ENCODE measurements at places on chromosomes 1 and 21.

DNA sequence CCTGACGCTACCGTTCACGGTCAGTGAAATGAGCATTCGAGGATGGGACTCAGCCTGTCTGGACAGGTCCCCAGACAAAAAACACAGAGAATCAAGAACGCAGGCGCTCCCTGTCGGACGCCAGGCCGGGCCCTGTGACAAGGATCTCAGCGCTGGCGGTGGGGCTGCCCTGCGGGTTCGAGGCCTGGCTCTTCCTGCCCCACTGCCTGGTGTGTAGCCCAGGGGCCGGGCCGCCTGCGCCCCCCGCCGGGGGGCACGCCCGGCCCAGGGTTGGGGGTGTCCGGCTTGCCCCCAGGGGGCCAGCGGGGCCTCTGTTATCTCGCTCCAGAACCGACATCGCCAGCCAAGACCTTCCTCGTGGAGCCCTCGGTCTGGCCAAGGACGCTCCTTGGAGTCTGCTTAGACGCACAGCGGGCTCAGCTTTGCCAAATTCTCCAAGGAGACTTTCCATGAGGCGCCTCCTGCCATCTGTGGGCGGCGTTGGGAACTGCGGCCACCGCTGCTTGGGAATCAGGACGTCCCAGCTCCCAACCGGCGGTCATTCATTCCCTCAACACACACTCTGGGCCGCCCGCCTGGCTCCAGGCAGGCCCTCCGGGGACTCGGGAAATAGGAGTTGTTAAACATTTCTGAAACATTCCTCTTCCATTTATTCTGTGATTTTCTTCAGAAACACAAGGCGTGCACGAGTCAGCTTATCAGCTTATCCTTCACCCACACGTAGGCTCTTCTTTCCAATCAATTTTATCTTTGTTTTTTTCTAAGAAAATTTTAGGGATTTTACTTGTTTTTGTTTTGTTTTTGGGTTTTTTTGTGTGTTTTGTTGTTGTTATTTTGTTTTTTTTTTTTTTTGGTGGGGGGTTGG is 11.3 kb upstream of the RIPK4 start:
- DNase-seq = peak; percentile 52

- DNase-seq = no peak
These were observed 58.4 kb downstream of the SAMSN1 start for GRCh38 chr21:14487490-14488432.

- DNase-seq = no peak
These were observed 7.7 kb upstream of the MFSD2A start for GRCh38 chr1:39947260-39947659.

GRCh38 chr1:91549041-91549735 is 48.5 kb downstream of the CDC7 start:
- DNase-seq = no peak

DNA sequence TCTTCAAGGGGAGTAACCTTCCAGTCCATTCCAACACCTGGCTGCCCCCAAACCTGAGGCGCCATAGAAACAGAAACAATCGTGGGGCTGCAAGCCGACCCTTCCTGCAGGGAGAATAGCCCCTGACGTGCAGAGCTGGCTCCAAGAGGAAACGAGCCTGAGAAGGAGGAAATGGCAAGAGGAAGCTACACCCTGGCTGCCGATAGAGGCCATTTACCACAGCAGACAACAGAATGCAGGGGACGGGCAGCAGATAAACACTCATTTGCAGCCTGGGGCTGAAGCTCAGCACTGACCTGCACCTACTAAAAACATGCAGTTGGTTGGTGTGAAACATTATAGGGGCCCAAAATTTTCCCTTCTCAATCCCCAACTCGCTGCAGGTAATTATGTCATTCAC is 8.7 kb upstream of the TDRD10 start:
- peak; percentile 56 for DNase-seq

DNA sequence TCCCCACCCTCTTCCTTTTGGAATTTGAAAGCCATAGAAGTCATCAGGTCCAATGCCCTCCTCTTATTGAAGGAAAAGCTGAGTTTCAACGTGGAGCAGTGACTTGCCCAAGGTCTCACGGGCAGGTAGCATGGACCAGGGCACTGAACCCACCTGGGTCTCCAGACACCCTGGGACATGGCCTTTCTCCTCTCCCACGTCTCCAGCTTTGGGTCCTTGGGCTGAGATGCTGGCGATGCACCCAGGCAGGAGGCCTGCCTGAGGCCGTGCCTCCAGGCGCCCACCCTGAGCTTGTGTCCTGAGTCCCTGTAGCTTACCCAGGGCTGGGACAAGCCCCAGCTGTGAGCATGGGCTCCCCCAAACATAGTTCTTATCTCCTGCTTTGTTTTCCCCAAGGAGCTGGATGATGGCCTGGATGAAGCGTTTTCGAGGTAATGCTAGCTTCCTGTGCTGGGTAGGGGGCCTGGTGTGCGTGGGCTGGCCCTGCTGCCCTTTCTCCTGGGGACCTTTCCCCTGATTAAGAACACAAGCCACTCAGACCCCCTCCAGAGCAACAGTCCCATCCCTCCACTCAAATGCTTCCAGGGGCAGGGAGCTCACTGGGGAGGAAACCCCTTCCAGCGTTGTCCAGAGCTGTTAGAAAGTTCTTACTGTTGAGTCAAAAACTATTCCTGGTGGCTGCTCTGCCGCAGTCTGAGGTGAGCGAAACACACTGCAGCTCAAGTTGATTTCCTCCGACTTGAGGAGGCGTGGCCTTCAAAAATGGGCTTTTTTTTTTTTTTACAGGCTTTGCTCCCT is 21.6 kb downstream of the LDLRAP1 start:
- DNase-seq = no peak

- DNase-seq = no peak
These were observed 28.8 kb downstream of the NTNG1 start for GRCh38 chr1:107169615-107170014.

GRCh38 chr1:225737161-225737560 is 40.5 kb upstream of the SRP9 start:
- DNase-seq = no peak

DNA sequence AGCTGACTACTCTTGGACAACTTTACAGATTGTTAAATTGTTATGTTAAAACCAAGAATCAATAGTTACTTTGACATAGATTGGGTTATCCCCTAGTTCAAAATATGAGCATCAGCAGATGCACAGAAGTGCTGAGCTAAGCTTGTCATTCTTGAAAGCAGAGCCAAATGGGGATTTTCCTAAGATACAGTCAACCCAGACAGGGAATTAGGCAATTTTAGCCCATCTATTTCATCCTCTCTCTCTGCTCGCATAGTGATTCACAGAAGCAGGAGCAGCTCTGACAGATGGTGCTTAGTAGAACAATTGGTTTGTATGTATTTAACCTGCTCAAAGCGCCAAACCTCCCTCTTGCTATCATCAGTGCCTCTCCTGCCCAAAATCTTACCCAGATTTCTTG is 27.9 kb upstream of the PRRC2C start:
- DNase-seq = no peak

GRCh38 chr1:50422675-50422945 is 633 bp downstream of the DMRTA2 start:
- no peak for DNase-seq

GRCh38 chr1:19752083-19752696 is 47.5 kb downstream of the TMCO4 start:
- no peak for DNase-seq

DNA sequence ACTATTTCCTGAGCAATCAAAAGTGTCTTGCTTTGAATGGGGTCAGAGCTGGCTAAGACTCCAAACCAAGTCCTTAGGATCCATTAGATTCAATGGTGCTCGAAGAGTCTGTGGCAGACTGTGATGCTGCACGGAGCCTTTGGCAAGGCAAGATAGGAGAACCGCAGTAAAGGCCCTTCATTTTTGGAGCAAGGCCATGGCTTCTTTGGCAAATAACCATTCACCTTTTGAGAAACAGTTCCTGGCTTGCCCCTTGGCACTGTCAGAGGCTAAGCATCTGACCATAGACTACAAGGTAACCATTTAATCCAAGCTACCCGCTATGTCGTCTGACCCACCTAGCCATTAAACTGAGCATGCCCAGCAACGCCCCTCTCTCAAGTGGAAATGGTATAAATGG is 45.2 kb downstream of the EDN2 start:
- DNase-seq = no peak
